Left renal pelvis (tissue), 4 donors: ENCODE measurements at places on chromosomes 3 and 15.

DNA sequence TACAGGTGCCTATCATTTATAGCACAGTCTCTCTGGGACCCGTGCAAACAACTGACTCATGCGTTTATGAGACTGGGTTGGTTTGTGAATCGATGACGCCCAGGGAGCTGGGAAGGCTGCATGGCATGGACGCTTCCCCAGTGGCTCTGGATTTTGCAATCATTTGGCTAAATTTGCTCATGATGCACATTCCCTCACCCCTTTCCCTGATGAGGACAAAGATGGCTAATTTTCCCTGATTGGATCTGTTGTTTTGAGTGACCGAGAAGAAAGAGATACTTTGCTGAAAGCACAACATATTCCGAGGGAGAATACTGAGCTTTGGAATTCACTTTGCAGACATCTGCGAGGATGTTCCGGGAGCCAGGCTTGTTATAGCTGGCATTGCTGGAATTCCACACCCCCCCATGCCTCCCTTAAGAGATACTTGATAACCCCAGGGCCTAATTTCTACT lies 51.1 kb downstream of the CGNL1 start:
- DNase-seq, result no peak

GRCh38 chr3:131917006-131917405 lies 117.8 kb downstream of the CPNE4 start:
- DNase-seq, result no peak

DNA sequence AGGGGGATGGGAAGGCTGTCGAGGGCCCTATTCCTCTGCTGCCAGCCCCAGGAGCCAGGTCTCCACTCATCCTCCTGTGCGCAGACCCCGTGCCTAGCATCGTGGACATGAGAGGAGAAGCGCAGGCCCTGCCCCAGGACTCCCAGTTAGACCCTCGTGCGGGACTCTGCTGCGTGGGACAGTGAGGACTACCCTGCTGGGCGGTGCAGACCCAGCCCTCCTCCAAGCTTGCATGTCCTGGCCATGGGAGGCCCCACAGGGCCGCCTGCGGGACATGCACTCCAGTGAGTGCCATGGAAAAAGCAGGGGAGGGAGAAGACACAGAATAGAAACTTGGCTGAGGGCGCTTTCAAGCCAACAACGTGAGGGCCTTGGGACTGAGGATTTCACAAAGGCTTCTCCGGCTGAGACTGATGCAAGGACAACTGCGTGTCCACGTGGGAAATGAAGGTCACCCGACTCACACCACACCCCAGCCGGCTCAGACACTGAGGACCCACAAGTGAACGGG lies 62.6 kb upstream of the IQSEC1 start:
- DNase-seq, result no peak

DNA sequence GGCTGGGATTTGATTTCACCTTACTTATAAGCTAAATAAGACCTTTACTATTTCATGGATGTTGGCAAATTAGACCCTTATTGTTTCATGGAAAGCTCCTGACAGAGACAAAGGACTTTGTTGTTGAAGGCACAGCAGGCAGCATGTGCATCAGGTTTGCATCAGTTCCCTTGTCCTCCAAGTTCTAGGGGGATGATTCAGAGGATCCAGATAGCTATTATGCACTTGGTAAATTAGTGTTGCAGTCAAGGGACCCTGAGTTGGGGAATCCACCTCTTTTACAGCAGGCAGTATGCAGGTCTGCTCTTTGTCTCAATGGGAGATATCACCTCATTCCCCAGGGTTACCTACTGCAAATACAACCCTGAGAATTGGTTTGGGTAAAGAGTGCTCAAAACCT lies 131.4 kb upstream of the IGSF10 start:
- DNase-seq, result no peak

DNA sequence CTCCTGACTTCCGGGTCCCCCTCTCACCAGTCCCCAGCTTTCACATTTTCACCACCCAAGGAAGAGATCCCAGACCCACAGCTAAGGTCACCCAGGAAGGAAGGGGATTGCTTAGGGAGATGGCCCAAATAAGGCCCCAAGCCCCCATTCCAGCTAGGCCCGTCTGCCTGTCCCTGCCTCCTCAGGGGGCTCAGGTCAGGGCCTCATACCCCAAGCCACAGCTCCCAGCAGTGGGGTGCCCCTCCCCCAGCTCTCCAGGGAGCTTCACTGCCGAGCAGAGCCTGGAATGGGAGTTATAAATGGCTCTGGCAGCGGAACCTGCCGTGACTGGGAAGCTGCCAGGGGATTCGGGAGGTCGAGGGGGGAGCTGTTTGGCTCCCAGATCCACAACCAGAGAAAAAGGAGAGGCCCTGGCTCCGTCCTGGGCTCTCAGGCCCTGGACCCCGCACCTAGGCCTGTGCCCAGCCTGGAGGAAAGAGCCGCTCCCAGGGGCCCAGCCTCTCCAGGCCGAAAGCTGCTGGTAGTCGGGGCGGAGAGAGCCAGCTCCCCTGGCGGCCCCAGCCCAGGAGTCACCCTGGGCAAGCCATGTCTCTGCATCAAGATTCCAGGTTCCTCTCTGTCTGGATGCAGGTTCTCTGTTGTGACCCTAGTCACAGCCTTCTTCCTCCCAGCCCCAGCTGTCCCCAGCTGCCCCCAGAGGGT lies 550 bp downstream of the CCDC9B start:
- no peak for DNase-seq

GRCh38 chr3:190731596-190731995 lies 130.9 kb downstream of the GMNC start:
- no peak for DNase-seq

DNA sequence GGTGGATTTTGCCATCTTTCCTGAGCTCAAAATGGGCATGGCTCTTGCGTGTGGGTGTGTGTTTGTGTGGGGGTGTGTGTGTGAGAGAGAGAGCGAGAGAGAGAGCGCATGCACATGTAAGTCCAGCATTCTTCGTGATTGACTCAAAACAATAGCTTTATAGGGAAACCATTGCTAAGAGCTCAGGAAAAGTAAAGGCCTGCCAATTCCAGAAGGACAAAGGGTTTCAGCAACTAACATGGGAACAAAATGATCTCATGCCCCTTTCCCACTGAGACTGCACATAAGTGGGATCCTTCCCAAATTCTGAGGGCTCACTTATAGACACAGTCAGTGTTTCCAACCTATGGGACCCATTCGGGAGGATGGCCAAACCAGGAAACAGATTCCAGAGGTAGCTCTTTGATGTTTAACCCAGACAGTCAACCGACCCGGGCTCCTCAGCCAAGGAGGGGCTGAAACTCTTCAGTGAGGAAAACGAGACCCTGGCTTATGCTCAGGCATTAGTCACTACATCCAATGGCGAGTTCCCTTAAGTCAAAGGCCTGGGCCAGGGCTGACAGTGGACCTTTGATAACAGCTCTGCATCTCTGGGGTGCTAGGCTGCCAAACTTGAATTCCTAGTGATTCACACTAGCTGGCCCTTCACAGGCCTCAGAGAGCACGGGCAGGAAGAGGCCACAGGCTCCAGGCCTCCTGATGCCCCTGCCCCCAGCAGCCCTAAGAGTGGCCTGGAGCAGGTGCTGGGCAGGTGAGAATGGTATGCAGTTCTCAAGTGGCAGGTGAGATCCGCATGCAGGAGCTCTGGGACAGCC lies 305.0 kb upstream of the C2CD4B start:
- no peak for DNase-seq

- DNase-seq, result no peak
Observed at GRCh38 chr15:71259866-71260265, 144.6 kb downstream of the THSD4 start.

- no peak for DNase-seq
Observed at GRCh38 chr3:112582244-112582874, 20.5 kb downstream of the SLC35A5 start.

- DNase-seq, result no peak
Observed at GRCh38 chr3:110806924-110807323, 264.7 kb upstream of the NECTIN3 start.

DNA sequence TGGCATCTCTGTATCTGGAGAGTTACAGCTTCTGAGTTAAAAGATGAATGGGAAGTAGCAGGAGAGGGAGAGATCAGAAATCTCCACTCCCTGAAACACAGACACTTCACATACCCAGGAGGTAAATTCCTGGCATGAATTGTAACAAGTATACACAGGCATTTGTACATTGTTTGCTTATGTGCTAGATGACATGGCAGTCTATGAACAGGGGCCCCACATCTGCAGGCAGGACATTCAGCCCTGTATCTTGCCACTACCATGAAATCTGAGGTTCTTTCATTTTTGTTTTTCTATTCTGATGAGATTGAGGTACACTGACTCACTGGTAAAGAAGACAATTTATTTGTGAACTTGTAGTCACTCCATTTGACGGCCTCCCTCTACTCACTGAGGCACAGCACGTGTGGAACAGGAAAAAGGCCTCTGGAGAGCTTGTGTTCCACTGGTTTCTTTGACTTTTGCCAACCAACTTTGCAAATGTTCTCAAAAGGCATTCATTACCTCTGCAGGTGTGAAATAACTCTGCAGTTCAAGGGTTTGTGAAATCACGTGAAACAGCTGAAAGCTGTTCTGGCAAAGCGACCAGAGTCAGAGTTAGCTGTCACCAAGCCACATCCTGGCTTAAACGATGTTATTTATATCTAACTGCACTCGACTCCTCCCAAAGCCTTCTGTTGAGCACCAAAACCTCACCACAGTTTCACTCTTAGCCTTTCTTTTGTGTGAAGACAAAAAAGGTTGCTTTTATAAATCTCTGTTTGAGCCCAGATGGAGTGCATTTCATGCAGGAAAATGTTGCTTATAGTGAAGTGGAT lies 401.3 kb upstream of the CFAP20DC start:
- no peak for DNase-seq
